SK-N-SH (cell line): ENCODE measurements at places on chromosomes 1 and 21.

DNA sequence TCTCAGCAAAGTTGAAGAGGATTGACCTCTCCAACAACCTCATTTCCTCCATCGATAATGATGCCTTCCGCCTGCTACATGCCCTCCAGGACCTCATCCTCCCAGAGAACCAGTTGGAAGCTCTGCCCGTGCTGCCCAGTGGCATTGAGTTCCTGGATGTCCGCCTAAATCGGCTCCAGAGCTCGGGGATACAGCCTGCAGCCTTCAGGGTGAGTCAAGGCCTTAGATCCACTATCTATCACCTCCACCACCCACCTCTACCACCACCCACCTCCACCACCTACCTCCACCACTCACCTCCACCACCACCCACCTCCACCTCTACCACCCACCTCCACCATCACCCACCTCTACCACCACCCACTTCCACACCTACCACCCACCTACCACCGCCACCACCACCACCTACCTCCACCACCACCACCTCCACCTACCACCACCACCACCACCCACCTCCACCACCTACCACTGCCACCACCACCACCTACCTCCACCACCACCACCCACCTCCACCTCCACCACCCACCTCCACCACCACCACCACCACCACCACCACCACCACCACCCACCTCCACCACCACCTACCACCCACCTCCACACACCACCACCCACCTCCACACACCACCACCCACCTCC lies 5.8 kb downstream of the OPTC start:
- no peaks in the 10 kb centered on the region for H3K4me1 ChIP-seq
- H3K36me3 ChIP-seq = no peaks in the 10 kb centered on the region

DNA sequence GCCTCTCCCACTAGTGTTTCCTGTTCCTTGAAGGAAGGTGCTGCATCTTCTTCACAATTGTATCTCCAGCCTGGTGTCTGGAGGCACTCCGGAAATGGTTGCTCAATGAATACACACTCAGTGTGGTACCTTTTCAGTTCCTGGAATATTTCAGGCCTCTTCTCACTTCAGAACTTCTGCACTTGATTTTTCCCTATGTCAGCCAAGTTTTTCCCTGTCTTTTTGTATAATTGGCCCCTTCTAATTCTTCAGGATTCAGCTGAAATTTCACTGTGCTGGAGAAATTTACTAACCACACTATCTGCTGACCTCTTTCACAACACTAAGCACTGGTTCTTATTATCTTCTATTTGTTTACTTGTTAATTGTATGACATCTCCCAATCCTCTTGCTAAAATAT lies 61.2 kb upstream of the MAP10 start:
- H3K36me3 ChIP-seq = no peaks in the 10 kb centered on the region
- no peak for DNase-seq
- H3K4me1 ChIP-seq = no peaks in the 10 kb centered on the region

GRCh38 chr21:15730484-15731242 lies 881 bp downstream of the USP25 start:
- no peak for DNase-seq
- peak overlapping the region; percentile 84 for H3K4me3 ChIP-seq
- 0 out of 2 replicates have a peak, but pooled peaks cover 4% of the 10 kb centered on the region for H3K27me3 ChIP-seq

- H3K4me3 ChIP-seq = no peak overlapping the region
- no peak for DNase-seq
- peaks cover 25% of the 10 kb centered on the region for H3K4me1 ChIP-seq
- peaks cover 21% of the 10 kb centered on the region for H3K27me3 ChIP-seq
- H3K36me3 ChIP-seq = no peaks in the 10 kb centered on the region
Measured at GRCh38 chr1:212702672-212703071, 3.0 kb upstream of the BATF3 start.

DNA sequence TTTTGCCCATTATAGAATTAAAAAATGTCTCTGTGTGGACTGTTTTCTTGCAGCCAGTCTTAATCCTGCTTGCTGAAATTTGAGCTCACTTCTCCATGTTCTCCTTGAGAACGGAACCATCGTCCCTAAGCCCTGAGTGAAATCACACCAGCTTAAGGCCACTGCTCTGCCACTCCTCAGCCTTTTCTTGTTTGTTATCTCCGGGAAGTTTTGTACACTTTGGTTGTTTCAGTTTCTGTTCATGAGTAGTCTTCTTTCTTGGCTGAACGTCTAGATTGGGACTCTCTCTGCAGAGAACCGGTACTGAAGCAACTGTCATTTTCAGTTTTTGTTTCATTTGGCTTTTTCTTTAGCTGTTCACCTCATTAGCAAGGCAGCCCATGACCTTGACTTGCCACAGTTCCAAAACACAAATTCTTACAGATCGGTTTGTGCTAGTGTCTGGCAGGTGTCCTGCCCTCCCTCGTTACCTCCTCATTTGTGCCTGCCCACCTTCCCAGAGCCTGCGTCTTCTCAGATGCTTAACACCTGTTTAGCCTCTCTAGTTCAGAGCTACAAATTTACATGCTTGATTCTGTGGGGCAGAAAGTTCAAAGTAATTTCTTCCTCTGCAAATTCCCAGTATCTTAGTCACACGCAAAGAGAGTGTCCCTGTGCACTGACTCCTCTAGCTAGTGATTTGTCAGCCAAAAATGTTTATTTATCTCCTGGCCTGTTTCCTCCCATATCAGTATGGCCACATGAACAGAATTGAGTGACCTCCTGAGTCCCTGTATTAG lies 12.4 kb downstream of the PSEN2 start:
- no peaks in the 10 kb centered on the region for H3K27me3 ChIP-seq
- no peaks in the 10 kb centered on the region for H3K36me3 ChIP-seq
- H3K4me3 ChIP-seq = no peak overlapping the region
- no peak overlapping the region for H3K27ac ChIP-seq
- DNase-seq = no peak
- no peaks in the 10 kb centered on the region for H3K4me1 ChIP-seq

- H3K36me3 ChIP-seq = no peaks in the 10 kb centered on the region
- H3K27ac ChIP-seq = no peak overlapping the region
- H3K4me3 ChIP-seq = no peak overlapping the region
Measured at GRCh38 chr21:21137986-21138385, 139.8 kb downstream of the NCAM2 start.

DNA sequence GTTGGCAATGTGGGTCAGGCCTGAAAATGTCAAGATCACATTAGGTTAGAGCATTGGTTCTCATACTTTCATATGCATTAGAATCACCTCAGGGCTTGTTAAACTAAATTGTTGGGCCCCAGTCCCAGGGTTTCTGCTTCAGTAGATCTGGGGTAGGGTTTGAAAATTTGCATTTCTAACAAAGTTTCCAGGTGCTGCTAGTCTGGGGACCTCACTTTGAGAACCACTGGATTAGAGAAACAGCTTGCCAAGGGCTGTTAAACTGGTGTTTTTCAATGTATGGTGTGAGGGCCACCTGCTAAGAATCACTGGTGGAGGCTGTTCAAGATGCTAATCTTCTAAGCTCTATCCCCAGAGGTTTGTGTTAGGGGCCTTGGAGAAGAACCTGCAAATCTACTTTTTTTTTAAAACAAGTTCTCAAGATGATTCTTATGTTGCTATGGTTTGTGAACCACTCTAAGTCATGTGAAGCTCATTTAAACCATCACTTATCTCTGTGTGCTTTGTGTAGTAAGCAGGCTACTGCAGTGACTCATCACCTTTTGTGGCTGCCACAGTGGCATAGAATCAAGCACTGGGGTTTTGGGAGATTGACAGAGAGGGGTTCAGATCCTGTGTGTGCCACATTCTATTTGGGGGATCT lies 152.2 kb downstream of the S1PR1 start:
- H3K27ac ChIP-seq = no peak overlapping the region
- no peak overlapping the region for H3K4me3 ChIP-seq

DNA sequence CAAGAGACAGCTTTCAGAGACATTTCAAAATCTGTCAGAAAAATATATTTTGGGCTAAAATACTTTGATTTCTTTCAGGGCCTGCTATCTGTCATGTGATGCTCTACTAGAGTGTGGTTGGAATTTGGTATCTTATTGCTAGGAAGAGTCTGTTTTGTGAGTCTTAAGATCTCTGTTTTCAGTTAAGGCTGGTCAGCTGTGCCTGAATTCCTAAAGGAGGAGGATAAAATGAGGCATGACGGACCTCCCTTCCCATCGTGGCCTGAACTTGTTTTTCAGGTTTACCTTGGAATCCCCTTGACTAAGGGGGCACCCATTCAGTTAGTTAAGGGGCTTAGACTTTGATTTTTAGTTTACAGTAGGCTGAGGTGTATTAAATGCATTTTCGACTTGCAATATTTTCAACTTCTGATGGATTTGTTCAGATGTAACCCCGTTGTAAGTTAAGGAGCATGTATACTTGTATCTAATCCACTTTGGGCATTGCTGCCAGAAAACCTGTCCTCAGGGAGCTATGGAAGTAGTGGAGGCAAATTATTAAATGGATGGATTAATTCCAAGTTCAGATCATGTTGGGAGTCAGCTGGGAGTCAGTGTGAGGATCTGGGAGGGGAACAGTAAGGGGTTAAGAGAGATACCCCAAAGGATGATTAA lies 18.3 kb downstream of the CAPN2 start:
- H3K27ac ChIP-seq = peak overlapping the region; percentile 91
- H3K27me3 ChIP-seq = no peaks in the 10 kb centered on the region
- peaks cover 52% of the 10 kb centered on the region for H3K4me1 ChIP-seq
- no peak for DNase-seq
- peaks cover 27% of the 10 kb centered on the region for H3K36me3 ChIP-seq
- H3K4me3 ChIP-seq = no peak overlapping the region; the same call in 1 of the 2 replicates

- H3K27ac ChIP-seq = no peak overlapping the region
- DNase-seq = no peak
- H3K4me1 ChIP-seq = peaks cover 9% of the 10 kb centered on the region; the same call in 1 of the 2 replicates
- H3K27me3 ChIP-seq = no peaks in the 10 kb centered on the region
- no peak overlapping the region for H3K4me3 ChIP-seq
Measured at GRCh38 chr1:41620365-41621169, 136.1 kb upstream of the EDN2 start.

DNA sequence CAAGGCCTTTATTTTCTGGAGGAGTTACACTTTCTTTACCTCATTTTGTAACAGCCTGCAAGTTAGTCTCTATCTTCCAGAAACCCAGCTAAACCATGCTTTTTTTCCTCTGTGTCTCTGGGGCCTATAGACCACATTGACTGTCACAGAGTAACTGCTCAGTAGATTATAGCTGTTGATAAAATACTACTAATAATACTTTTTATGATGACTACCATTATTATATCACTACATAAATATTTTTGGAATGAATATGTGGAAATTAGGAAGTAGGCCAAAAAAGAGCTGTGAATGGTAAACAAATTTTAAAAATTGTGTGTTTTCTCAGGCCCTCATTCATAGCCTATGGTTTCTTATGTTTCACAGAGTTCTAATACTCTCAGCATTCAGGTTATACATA lies 233.1 kb upstream of the USP24 start:
- no peak overlapping the region for H3K4me3 ChIP-seq
- no peak for DNase-seq
- no peaks in the 10 kb centered on the region; the same call in 1 of the 2 replicates for H3K4me1 ChIP-seq
- H3K27me3 ChIP-seq = no peaks in the 10 kb centered on the region
- no peak overlapping the region for H3K27ac ChIP-seq
- H3K36me3 ChIP-seq = no peaks in the 10 kb centered on the region

GRCh38 chr1:46603858-46604549 lies at the start of gene MKNK1:
TSS of gene MKNK1 (minus strand) at chr1:46604268. CDS start at chr1:46583327, 20,941 bp downstream.
- no peaks in the 10 kb centered on the region for H3K4me1 ChIP-seq
- H3K4me3 ChIP-seq = peak within 1 kb of the TSS; percentile 99
- no peak within 1 kb of the TSS for H3K27ac ChIP-seq
- H3K36me3 ChIP-seq = peaks cover 8% of the 10 kb centered on the region; the same call in 1 of the 2 replicates

- H3K4me1 ChIP-seq = no peaks in the 10 kb centered on the region
- no peak overlapping the region for H3K27ac ChIP-seq
- H3K36me3 ChIP-seq = no peaks in the 10 kb centered on the region
Measured at GRCh38 chr1:110675060-110675791, 486 bp upstream of the KCNA3 start.

GRCh38 chr21:42073145-42074099 lies 2.3 kb downstream of the UMODL1 start:
- no peaks in the 10 kb centered on the region for H3K4me1 ChIP-seq
- no peaks in the 10 kb centered on the region for H3K36me3 ChIP-seq
- DNase-seq = no peak
- H3K4me3 ChIP-seq = no peak overlapping the region

DNA sequence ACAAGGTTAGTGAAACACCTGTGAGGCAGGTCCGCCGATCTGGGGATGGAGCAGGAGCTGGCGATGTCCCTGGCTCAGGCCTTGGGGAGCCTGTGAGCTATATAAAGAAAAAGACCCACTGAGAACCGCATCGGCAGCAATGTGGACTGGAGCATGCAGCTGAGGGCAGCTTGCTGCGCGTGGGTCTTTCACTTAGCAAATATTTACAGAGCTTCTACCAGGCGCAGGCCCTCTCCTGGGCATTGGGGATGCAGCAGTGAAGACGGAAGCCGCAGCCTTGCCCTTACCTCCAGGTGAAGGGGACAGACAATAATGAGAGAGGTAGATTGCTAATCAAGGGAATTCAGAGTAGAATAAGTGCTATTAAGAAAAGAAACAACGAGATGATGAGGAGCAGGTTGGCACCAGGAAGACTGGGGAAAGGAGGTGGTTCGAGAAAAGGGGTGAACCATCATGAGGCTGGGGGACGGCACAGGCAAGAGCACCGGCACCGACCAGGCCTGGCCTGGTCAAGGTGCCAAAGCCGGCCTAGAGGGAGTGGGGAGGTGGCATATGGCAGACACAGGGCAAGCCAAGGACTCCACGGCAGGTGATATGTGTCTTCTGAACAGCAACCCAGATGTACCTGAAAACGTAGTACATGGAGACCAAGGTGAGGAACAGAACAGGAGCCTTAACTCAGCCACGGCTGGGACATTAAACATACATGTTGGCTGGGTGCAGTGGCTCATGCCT lies 60.7 kb upstream of the PAX7 start:
- DNase-seq = peak; percentile 32
- H3K36me3 ChIP-seq = no peaks in the 10 kb centered on the region
- no peaks in the 10 kb centered on the region for H3K27me3 ChIP-seq
- H3K4me3 ChIP-seq = no peak overlapping the region
- H3K27ac ChIP-seq = no peak overlapping the region

GRCh38 chr1:200917291-200917817 lies 22.7 kb downstream of the INAVA start:
- no peaks in the 10 kb centered on the region for H3K36me3 ChIP-seq
- H3K4me3 ChIP-seq = no peak overlapping the region
- H3K27me3 ChIP-seq = no peaks in the 10 kb centered on the region
- H3K4me1 ChIP-seq = no peaks in the 10 kb centered on the region

DNA sequence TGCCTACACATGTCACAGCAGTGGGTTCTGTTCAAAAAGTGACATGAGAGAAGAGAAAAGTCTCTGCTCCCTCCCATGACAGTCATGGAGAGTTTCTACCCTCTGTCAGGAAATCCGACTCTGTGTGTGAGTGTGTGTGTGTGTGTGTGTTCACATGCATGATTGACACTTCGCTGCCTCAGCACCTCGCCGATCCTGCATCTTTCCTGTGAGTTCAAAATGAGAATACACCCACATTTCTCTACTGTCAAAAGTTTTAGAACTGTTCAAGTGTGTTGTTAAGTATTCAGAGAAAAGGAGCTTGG lies 46.2 kb upstream of the COX20 start:
- H3K36me3 ChIP-seq = no peaks in the 10 kb centered on the region
- no peak overlapping the region for H3K27ac ChIP-seq
- DNase-seq = no peak
- H3K27me3 ChIP-seq = no peaks in the 10 kb centered on the region
- H3K4me1 ChIP-seq = no peaks in the 10 kb centered on the region
- H3K4me3 ChIP-seq = no peak overlapping the region
